ENCODE measurements at places on chromosomes 2 and 18.

GRCh38 chr18:23932385-23933067, 82.0 kb upstream of the TTC39C start:
- H3K4me3 ChIP-seq = no peak overlapping the region
- H3K36me3 ChIP-seq = no peaks in the 10 kb centered on the region
- H3K4me1 ChIP-seq = no peaks in the 10 kb centered on the region
- no peak for DNase-seq

GRCh38 chr18:49500201-49500921, 13.3 kb upstream of the C18orf32 start:
- no peaks in the 10 kb centered on the region for H3K36me3 ChIP-seq
- DNase-seq = no peak
- H3K27ac ChIP-seq = no peak overlapping the region
- peaks cover 14% of the 10 kb centered on the region for H3K4me1 ChIP-seq

GRCh38 chr2:8260213-8260612, 421.6 kb upstream of the ID2 start:
- H3K4me3 ChIP-seq = no peak overlapping the region
- H3K27me3 ChIP-seq = no peaks in the 10 kb centered on the region
- H3K36me3 ChIP-seq = no peaks in the 10 kb centered on the region
- H3K4me1 ChIP-seq = peaks cover 66% of the 10 kb centered on the region

DNA sequence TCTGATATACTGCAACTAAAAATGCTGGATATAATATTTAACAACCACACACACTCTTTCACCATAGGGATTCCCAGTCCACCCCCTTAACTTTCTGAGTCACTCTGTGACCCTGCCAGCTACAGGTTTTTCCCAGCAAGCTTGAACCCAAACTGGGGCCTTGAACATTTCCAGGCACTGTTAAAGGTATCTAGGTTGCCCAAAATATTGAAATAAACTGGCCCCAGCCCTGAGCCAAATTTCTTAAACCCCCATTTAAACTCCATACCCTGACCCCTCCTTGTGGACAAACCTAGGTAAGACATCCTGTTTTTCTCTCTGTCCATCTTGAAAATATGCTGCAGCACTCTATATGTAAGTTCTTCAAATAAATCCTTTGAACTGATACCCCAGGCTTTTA, 19.7 kb upstream of the DCTN1 start:
- no peaks in the 10 kb centered on the region for H3K4me1 ChIP-seq
- DNase-seq = no peak
- H3K4me3 ChIP-seq = no peak overlapping the region
- H3K36me3 ChIP-seq = no peaks in the 10 kb centered on the region
- H3K27me3 ChIP-seq = peaks cover 4% of the 10 kb centered on the region

DNA sequence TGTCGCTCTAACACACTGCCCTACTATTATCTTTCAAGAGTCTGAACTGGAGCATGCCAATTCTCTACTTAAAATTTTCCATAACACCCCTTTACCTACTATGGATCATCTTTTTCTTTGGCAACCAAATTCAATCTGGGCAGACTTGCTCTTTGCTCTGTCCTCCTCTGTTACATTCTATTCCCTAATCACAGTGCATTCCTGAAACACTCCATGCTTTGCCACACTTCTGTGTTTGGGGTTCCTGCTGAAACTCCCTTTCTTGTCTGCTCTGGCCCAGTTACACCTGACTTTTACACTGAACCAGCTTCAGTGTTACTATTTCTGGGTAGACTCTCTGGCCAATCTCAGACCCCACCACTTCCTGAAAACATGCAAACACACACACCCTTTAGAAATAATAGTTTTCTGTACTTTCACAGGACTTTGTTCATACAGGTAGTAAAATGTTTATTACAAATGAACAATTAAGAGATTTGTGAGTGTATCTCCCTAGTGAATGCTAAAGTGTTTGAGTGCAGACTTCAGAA, 119.9 kb upstream of the DCC start:
- no peak overlapping the region for H3K4me3 ChIP-seq
- no peak overlapping the region for H3K27ac ChIP-seq
- no peaks in the 10 kb centered on the region for H3K36me3 ChIP-seq
- no peak for DNase-seq

DNA sequence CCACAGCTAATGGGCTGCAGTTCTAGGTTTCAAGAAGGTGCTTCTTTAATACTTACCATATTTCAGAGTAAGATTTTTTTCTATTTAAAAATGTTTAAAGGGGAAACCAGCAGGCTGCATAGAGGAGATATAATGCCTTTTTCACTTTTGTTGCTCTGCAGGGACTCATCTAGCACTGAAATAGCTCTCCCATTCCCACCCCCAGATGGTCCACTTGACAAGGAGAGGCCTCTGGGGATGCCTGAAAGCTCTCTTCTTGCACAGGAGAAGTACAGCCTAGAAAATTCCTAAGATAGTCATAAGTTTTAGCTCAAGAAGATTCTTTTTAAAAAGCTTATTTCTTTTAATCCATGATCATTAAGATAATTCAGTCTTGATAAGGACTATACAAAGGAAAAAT, 126.4 kb downstream of the CDH2 start:
- H3K27me3 ChIP-seq = no peaks in the 10 kb centered on the region
- DNase-seq = no peak
- no peak overlapping the region for H3K4me3 ChIP-seq
- H3K4me1 ChIP-seq = peaks cover 59% of the 10 kb centered on the region
- H3K27ac ChIP-seq = no peak overlapping the region

DNA sequence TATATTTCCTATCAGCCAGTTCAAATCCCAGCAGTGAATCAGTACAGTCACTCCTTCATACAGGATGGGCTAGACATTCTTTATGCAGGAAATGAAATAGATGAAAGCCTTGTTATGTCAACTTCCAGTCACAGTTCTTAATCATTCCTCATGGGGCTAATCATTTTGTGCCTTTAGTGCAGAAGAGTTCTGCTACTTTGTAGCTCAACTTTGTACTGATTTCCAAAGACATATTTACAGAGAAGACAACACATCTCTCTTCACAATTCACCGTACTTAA, 593.9 kb upstream of the NETO1 start:
- no peak overlapping the region for H3K27ac ChIP-seq
- no peaks in the 10 kb centered on the region for H3K36me3 ChIP-seq
- no peaks in the 10 kb centered on the region for H3K4me1 ChIP-seq
- no peak overlapping the region for H3K4me3 ChIP-seq
- DNase-seq = no peak

GRCh38 chr2:128686881-128687555, 368.4 kb upstream of the HS6ST1 start:
- no peak for DNase-seq
- no peak overlapping the region for H3K27ac ChIP-seq
- peaks cover 7% of the 10 kb centered on the region for H3K4me1 ChIP-seq

DNA sequence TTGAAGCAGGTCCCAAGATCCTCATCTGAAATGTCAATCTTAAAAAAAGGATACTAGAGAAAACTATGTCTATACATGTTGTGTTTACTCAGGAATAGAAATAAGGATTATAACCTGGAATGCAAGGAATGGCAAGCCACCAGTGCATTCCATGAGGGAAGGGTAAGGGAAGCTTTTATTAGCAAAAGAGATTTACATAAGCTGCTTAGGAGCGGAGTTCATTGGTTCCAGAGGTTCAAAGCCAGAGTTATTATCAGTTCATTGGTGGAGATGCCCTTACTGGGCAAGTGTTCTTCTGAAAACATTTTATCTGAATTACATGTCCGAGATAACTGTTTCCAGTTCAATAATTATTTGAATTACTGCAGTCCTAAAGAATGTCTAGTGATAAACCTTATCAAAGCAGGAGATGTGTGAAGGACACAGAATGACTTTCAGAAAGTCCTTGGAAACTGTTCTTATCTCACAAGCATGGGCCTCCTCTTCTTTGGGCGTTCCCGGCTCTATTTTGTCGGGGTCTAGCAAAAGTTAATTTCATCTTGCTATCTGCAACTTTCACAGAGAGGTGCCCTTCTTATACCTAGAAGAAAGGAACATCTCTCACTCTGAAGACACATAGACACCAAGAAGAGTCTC, 23.5 kb downstream of the COMMD1 start:
- H3K4me1 ChIP-seq = peaks cover 3% of the 10 kb centered on the region
- H3K27ac ChIP-seq = no peak overlapping the region
- DNase-seq = no peak
- H3K4me3 ChIP-seq = no peak overlapping the region
- H3K36me3 ChIP-seq = peaks cover 3% of the 10 kb centered on the region

DNA sequence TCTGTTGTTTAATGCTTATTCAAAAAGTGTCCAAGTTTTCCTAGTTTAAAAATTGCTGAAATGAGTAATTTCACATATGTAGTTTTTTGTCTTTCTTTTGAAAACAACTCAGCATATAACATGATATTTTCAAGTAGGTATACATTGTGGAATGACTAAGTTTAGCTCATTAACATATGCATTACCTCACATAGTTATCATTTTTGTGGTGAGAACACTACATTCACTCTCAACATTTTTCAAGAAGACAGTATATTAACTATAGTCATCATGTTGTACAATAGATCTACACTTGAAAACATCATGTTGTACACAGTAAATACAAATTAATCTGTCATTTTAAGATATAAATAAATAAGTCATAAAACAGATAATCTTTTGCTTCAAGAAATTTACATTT, 340.0 kb downstream of the CCDC85A start:
- no peaks in the 10 kb centered on the region for H3K36me3 ChIP-seq
- DNase-seq = no peak
- no peaks in the 10 kb centered on the region for H3K4me1 ChIP-seq

Measured in neural crest cell (in vitro differentiated cells).